Mesangial cell (primary cell): ENCODE measurements at places on chromosomes 6 and 20. TPM values are rescaled to one million over a fixed set of nuclear protein-coding genes. Genes with fewer than 3 reads are reported as not detected.

PGM3 gene
- total RNA-seq, result 24.3 and 39.3 TPM in 2 replicates

CDSN gene
- total RNA-seq, result 0.25 TPM in 1 of 2 replicates, not detected in the other

MAP3K4 gene
- 14.6 and 17.6 TPM in 2 replicates for total RNA-seq

PTK6 gene
- total RNA-seq, result not detected in 2 replicates

TENT5A gene
- total RNA-seq, result 0.81 and 2.7 TPM in 2 replicates

RBPJL gene
- not detected in 2 replicates for total RNA-seq

SPEF1 gene
- total RNA-seq, result 0.16 and 0.76 TPM in 2 replicates

DEFB121 gene
- total RNA-seq, result not detected in 2 replicates

PGC gene
- not detected in 2 replicates for total RNA-seq

HLA-DPA1 gene
- total RNA-seq, result 6.5 TPM in 1 of 2 replicates, not detected in the other

TMEM239 gene
- total RNA-seq, result not detected in 2 replicates

TMEM170B gene
- 0.65 and 1.4 TPM in 2 replicates for total RNA-seq

PROKR2 gene
- total RNA-seq, result not detected in 2 replicates

C6orf58 gene
- not detected in 2 replicates for total RNA-seq

PNISR gene
- 18.1 and 26.9 TPM in 2 replicates for total RNA-seq

ID4 gene
- 1.5 and 9.9 TPM in 2 replicates for total RNA-seq

OR2H1 gene
- total RNA-seq, result not detected in 2 replicates

PDYN gene
- not detected in 2 replicates for total RNA-seq

B3GALT4 gene
- 3.7 and 16.6 TPM in 2 replicates for total RNA-seq

HSPA1L gene
- total RNA-seq, result 0.16 and 0.76 TPM in 2 replicates

CST7 gene
- total RNA-seq, result not detected in 2 replicates

CCHCR1 gene
- 20.0 and 26.2 TPM in 2 replicates for total RNA-seq

NRN1 gene
- not detected in 2 replicates for total RNA-seq

ELOVL4 gene
- total RNA-seq, result 1.3 and 2.2 TPM in 2 replicates

MYLK2 gene
- total RNA-seq, result 0.65 and 0.76 TPM in 2 replicates

MACROD2 gene
- total RNA-seq, result 0.49 and 1.4 TPM in 2 replicates

OR2B2 gene
- total RNA-seq, result not detected in 2 replicates

STMND1 gene
- not detected in 2 replicates for total RNA-seq

COL11A2 gene
- 0.33 and 0.63 TPM in 2 replicates for total RNA-seq

TCP11 gene
- 0.16 and 0.63 TPM in 2 replicates for total RNA-seq

TGM3 gene
- total RNA-seq, result not detected in 2 replicates
